Anterior cingulate cortex (tissue), 58 donors: ENCODE measurements at places on chromosomes 7 and 10.

DNA sequence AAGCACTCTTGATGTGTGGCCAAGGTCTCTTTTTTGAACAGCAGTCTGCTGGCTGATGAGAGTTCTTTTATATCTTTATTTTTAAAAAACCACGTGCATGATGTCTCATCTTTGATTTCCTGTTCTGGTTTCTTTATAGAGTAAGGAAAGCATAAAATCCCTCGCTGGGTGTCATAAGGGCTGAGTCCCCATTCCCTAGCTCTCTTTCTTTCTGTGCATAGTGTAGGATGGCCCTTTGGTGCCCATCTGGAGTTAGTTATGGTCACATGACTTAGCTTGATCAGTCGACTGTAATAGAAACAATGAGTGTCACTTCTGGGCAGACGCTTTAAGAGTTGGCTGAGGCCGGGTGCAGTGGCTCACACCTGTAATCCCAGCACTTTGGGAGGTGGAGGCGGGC lies 38.5 kb downstream of the GHRHR start:
- no peak for DNase-seq

GRCh38 chr7:40848541-40849221 lies 713.9 kb downstream of the SUGCT start:
- no peak for DNase-seq

DNA sequence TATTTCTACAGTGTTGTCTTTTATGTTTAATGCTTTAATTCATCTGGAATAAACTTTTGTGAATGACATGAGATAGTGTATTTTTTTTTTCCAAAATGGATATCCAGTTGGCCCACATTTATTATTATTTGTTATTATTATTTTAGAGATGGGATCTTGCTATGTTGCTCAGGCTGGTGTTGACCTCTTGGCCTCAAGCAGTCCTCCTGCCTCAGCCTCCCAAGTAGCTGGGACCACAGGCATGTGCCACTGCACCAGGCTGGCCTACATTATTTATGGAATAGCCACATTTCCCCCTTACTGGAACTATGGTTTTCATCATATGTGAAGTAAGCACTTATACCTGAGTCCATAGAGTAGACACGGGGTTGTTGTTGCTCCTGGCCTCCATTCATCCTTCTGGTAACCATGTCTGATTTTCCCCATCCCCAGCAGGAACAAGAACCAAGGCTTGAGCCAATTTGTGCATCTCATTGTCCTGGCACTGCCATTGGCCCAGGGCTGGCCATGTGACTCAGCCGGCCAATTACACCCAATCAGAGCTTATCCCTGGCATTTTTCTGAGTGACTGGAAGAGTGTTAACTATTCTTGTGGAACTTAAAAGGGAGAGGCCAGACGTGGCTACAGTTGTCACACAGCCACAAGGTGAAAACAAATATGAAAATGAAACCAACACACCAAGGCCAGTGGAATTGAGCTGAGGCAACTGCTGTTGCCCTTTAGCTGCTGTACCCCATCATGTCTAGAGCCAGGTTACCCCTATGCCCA lies 23.1 kb downstream of the PRF1 start:
- no peak for DNase-seq

DNA sequence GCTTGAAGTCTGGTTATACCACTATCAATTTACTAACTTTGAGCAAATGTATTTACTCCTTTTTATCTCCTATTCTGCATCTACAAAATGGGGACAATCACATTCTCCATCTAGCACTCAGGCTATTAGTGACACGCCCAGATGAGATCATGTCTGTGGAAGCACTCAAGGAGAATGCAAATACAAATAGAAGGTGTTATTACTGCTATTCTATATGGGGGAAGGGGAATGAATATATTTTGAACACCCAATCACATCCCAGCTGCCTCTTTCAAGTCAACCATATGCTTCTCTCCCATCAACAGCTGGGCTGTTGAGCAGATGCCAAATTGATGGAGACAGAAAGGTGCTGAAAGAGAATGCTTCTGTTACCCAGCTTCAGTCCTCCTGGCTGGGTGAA lies 23.5 kb downstream of the SGMS1 start:
- no peak for DNase-seq

DNA sequence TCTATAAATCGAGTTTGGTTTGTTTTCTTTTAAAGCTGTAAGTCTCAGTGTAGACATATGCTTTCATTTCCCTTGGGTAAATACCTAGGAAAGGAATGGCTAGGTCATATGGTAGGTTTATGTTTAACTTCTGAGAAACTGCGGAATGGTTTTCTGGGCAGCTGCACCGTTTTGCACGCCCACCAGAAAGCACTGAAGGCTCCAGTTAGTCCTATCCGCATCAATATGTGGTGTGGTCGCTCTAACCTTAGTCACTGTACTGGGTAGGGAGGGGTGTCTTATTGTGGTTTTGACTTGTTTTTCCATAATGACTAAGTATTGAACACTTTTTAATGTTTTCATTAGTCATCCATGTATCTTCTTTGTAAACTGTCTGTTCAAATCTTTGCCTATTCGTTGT lies 279.5 kb upstream of the AKR1E2 start:
- DNase-seq, result no peak

DNA sequence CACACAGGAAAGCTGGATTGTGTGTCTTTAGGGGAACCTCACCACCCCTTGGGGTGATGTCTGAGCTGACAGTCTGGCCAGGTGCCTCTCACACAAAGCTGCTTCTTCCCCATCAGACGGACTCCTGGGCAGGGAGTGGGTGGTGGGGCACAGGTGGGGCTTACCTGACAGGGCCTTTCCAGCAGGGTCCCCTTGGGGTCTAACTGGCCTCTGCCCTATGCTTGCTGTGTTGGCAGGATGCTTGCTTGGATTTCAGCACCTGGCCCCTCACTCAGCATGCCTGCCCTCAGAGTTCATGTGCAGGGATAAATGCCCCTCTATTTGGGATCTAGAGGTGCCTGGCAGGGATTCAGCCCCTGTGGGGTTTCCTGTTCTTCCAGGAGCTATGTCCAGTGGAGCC lies 496.9 kb upstream of the ZMIZ1 start:
- DNase-seq, result no peak

GRCh38 chr7:40915071-40915470 lies 780.3 kb downstream of the SUGCT start:
- no peak for DNase-seq

DNA sequence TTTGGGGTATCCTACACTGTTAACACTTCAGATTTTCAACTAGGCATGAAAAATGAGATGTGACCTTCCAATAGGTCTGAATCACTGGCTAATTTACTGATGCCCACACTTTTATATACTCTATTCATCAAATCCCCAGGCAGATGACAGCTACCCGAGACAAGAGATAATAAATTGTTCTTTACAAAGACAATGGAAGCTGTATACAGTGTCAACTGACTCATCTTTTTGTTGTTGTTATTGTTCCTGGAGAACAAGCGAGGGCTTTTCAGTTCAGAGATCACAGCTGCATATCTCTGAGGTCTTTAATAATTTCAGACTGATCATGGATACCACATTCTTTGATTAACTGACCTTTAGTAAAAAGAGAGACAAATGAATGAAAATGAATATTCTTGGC lies 228.9 kb downstream of the SDHAF3 start:
- no peak for DNase-seq

DNA sequence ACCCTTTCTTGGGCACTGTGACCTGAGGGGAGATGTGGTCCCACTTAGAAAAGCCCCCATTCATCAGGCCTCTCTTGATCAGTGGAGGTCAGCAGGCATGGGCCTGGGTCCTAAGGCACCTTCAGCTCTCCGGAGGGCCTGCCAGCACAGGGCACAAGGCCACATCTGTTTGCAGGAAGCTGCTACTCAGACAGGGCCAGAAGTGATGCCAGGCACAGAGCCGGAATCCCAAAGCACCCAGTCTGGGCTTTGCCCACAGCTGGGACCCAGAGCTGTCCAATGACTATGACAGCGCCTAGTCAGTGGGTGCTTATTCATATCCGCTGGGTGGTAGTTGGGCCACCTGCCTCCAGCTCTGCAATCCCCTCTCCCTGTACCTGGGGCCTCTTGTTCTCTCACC lies 63.2 kb upstream of the ELN start:
- DNase-seq, result no peak
